ENCODE measurements at places on chromosomes 2 and 18. TPM values are rescaled to one million over a fixed set of nuclear protein-coding genes. Genes with fewer than 3 reads are reported as not detected.
A peak's percentile ranks its signal among the peaks of the same experiment; 100 is the strongest.

- peak; percentile 46 for DNase-seq
Observed at GRCh38 chr2:150230004-150230403, 257.5 kb downstream of the RND3 start.

Gene TTN
- under 0.01 TPM for total RNA-seq

DNA sequence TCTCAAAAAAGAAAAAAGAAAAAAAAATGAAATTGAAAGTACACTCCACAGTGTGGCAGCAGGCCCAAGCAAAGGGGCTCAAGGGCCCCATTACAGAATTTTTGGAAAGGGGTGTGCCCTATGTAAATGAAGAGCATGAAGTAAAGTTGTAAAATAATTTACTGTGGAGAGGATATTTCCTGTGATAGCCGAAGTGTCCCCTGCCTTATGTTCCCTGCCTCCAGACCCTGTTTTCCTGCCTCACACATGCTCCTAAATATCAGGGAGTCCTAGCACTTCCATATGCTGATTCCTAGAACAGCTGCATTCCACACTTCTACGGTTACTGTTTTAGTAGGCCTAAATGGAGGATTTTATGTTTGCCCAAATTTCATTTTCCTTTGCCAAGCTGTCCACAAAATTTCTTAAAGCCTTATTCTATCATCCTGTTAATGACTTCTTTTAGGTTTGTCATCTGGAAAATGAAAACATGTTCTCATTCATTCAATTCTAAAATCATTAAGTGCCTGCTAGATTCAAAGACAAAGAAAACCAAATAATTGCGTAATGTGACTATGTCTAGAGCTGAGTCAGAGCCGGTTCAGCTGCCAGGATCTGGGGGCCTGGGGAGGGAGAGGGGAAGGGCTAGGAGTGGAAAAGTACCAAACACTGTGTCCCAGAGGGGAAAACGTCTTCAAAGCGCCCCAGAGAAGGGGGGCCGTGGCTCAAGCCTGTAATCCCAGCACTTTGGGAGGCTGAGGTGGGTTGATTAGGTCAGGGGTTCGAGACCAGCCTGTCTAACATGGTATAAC lies 25.9 kb upstream of the IMPA2 start:
- DNase-seq, result peak; percentile 74

DNA sequence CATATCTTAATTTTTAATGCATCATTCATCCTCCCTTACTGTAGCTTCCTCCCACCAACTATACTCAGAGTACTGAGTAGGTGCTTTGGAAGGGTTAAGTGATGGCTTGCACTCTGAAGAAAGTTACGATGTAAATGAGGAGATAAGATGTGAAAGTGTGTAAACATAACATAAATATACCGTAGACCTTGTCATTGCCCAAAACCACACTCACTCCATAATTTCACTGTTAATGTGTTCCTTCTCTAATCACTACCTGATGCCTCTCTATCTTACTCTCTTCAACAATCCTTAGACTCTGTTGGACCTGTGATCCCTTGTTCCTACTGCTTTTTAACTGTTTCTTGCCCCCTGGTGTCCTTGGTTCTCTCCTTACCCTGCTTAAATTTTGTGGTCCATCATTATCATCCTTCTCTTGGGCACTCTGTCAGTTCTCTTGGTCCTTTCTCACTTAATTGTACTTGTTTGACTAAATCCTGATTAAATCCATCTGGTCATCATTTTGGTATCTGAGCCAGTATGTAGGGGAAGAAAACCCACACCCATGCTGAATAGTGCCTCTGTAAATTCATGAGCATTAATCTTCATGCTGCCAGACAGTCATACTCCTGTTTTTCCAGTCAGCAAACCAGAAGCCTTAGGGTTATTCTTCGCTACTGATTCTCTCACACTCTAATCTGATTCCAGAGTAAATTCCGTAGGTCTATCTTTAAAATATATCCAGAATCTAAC lies 45.0 kb downstream of the PMS1 start:
- no peak for DNase-seq

Gene OLA1
- 132 TPM for total RNA-seq

Gene IDH1
- 451 TPM for total RNA-seq

DNA sequence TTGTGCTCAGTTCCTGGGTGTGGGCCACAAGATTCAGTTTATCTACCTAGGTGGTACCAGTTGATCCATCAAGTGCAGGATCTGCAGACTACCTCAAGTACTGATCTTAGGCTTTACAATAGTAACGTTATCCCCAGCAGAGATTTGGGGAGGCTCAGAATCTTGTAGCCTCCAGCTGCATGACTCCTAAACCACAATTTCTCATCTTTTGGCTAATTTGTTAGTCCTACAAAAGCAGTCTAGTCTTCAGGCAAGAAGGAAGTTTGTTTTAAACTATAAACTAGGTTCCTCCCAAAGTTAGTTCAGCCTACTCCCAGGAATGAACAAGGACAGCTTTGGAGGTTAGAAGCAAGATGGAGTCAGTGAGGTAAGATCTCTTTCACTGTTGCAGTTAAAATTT lies 213.5 kb upstream of the PIEZO2 start:
- DNase-seq, result no peak

DNA sequence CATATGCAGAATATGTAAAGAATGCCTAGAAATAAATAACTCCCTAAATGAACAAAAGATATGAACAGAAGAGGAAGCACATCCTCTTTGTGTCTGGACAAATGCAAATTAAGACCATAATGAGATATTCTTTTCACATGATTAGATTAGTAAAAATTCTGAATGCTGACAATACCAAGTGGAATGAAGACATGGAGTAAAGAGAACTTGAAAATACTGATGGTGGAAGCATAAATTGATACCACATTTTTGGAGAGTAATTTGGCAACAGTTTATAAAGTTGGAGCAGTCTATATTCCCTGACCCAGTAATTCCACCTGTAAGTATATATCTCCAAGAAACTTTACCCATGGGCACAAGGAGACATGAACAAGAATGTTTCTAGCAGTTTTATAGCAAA lies 130.0 kb downstream of the CAPN13 start:
- DNase-seq, result no peak

Gene OSBPL1A
- 22.6 TPM for total RNA-seq

Gene ME2
- total RNA-seq, result 85.0 TPM

- DNase-seq, result no peak
Observed at GRCh38 chr2:216833061-216833460, 26.8 kb downstream of the TNP1 start.

Gene UGT1A4
- total RNA-seq, result 2.9 TPM

Gene ADD2
- not detected for total RNA-seq

- DNase-seq, result peak; percentile 17
Observed at GRCh38 chr2:75959724-75960471, 249.2 kb upstream of the GCFC2 start.

GRCh38 chr18:42756214-42756613 lies 359.3 kb downstream of the RIT2 start:
- no peak for DNase-seq

DNA sequence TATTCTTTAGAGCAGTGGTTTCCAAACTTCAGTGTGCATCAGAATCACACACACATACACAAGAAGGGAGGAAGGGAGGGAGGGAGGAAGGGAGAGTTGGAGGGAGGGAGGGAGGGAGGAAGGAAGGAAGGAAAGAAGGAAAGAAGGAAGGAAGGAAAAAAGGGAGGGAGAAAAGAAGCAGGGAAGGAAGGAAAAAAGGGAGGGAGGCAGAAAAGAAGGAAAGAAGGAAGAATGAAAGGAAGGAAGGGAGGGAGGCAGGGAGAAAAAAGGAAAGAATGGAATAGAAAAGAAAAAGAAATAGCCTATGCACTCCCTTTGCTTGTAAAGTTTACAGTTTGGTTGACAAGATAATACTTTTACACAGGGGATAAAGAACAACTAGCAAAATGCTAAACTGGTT lies 96.3 kb upstream of the BCL11A start:
- no peak for DNase-seq

Gene MOGAT1
- not detected for total RNA-seq

- no peak for DNase-seq
Observed at GRCh38 chr2:232532419-232532818, 6.5 kb downstream of the CHRND start.

DNA sequence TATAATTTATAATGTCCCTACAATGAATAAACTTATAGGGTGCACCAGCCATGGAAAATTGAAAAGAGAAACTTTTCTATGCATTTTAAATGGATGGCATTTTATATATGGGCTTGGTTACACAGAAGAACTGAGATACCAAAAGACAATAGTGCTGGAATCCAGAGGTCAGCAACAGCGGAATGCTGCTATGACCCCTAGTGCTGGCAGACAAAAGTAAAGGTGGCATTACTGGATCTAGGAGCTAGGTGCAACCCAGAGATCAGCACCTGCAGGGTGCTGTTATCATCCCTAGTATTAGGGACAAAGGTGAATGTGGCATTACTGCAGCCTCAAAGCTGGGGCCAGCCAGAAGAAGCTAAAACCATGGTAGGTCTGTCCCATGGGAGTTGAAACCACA lies 392.7 kb upstream of the ST6GAL2 start:
- DNase-seq, result no peak

- no peak for DNase-seq
Observed at GRCh38 chr2:219165058-219165911, 4.5 kb downstream of the SLC23A3 start.

Gene NR4A2
- 0.26 TPM for total RNA-seq

Gene PNPT1
- 30.1 TPM for total RNA-seq

Gene THUMPD2
- total RNA-seq, result 8.8 TPM

- DNase-seq, result no peak
Observed at GRCh38 chr2:177235855-177236437, 23.4 kb downstream of the HNRNPA3 start.

DNA sequence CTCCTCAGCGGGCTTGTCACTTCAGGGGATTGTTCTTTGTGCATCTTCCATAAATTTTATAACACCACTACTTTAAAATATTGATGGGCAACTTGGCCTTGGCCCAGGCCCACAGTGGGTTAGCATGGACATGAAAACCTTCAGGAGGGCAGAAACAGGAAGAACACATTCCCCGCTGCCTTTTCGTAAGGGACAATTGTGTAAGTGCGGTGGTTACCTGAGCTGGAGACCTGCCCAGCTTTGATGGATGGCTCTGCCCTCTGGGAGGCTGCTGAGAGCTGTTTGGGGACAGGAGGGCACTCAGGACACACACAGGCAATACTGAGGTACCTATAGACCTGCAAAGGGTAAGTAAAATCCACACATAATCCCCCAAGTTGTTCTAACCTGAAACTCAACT lies 46.8 kb downstream of the FECH start:
- no peak for DNase-seq

Gene HOXD13
- total RNA-seq, result not detected

- DNase-seq, result peak; percentile 71
Observed at GRCh38 chr2:135773917-135774316, 32.3 kb downstream of the UBXN4 start.

- no peak for DNase-seq
Observed at GRCh38 chr2:118119158-118119727, 31.0 kb downstream of the INSIG2 start.

- DNase-seq, result no peak
Observed at GRCh38 chr2:99734236-99734635, 244.4 kb upstream of the REV1 start.

GRCh38 chr2:209348433-209348832 lies 75.4 kb upstream of the MAP2 start:
- no peak for DNase-seq

Gene FN1
- 83.2 TPM for total RNA-seq

Measured in bronchial epithelial cell (primary cell).